Immature natural killer cell (primary cell): ENCODE measurements at places on chromosomes 5 and 9.

GRCh38 chr5:113450462-113450861 is 15.7 kb upstream of the TSSK1B start:
- DNase-seq, result no peak

DNA sequence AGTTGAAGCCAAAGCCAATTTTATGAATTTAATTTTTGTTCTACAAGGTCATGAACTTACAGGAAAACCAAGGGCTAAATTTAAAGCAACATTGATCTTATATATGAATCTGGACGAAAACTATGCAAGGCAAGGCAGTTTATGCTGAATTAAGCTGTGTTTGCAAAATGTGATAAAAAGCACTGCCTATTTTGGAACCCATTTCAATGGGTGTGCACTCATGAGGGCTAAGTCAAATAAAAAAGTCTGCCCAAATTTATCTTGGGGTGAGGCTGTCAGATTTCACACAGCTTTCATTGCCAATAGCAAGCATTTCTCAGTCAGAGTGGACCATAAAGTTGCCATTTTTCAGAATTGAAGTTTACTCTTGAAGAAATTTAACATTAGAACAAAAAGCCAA is 199.9 kb downstream of the LURAP1L start:
- DNase-seq, result no peak

DNA sequence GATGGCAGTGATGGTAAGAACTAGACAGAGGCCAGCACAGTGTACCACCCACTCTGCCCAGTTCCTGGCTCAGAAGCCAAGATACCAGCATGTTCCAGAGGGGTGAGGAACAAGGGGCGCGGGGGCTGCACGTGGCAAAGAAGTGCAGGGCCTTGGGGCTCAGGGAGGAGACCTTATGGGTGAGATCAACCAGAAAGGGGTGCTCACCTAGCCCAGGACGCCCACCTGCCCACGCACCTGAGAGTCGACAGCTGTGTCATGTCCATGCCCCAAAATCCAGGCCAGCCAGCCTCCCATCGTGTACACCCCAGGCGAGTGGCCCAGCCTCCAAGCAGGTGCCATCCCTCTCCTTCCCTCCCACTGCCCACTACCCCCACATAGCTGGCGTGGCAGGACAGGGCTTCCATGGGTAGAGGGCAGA is 34.9 kb downstream of the BICD2 start:
- DNase-seq, result no peak

- no peak for DNase-seq
These were observed 208.0 kb downstream of the NR3C1 start for GRCh38 chr5:143195491-143195890.

GRCh38 chr5:57727591-57727990 is 245.0 kb upstream of the ACTBL2 start:
- no peak for DNase-seq

GRCh38 chr9:28317745-28318144 is 744.5 kb upstream of the C9orf72 start:
- no peak for DNase-seq

DNA sequence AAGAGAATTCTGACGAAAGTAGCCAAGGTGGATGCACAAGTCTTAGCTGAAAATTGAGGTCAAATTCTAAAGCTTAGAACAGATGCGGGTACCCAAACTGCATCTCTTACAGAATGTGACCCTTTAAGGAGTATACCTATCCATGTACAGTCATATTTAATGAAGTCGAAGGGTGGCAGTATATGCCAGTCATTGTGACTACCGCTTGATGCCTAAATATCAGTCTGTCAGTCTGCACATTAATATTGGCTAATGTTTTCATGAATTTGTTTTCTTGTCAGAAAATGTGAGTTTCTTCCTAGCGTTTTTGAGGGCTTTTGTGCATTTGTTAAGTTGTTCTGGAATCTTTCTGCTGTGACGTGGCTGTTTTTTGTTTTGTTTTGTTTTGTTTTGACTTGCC is 264.5 kb upstream of the ELAVL2 start:
- no peak for DNase-seq

GRCh38 chr5:149370878-149371277 is 8.2 kb downstream of the IL17B start:
- no peak for DNase-seq

DNA sequence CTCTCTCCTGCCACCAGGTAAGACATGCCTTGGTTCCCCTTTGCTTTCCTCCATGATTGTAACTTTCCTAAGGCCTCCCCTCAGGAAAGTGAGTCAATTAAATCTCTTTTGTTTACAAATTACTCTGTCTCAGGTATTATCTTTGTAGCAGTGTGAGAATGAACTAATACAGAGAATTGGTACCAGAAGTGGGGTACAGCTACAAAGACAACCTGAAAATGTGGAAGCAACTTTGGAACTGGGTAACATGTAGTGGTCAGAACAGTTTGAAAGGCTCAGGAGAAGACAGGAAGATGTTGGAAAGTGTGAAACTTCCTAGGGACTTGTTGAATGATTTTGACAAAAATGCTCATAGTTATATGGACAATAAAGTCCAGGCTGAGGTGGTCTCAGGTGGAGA is 97.2 kb downstream of the FAM170A start:
- no peak for DNase-seq

DNA sequence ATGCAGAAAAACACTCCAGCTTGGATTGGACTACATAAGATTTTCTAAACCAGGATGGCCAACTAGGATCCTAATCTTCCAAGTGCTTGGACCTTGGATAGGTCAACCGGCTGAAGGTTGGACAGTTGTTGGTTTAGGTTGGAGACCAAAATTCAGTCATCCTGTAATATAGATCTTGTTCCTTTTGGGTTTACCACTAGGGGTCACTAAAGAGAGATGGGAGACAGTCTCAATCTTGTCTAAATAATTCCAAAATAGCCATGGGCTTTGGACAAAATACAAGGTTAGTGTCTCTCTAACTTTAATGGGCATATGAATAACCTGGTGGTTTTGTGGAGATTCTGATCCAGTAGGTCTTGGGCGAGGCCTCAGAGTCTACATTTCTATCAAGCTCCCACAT is 148.7 kb upstream of the ERCC6L2 start:
- DNase-seq, result peak; percentile 45

GRCh38 chr9:132589148-132590036 is 7.0 kb downstream of the BARHL1 start:
- no peak for DNase-seq

- DNase-seq, result no peak
These were observed 269.2 kb downstream of the NR3C1 start for GRCh38 chr5:143134269-143134668.

- DNase-seq, result no peak
These were observed 239.6 kb downstream of the FANCC start for GRCh38 chr9:95077766-95078370.

GRCh38 chr9:122076117-122076516 is 17.0 kb downstream of the TTLL11 start:
- no peak for DNase-seq

GRCh38 chr5:33504570-33504969 is 63.8 kb downstream of the TARS1 start:
- no peak for DNase-seq

DNA sequence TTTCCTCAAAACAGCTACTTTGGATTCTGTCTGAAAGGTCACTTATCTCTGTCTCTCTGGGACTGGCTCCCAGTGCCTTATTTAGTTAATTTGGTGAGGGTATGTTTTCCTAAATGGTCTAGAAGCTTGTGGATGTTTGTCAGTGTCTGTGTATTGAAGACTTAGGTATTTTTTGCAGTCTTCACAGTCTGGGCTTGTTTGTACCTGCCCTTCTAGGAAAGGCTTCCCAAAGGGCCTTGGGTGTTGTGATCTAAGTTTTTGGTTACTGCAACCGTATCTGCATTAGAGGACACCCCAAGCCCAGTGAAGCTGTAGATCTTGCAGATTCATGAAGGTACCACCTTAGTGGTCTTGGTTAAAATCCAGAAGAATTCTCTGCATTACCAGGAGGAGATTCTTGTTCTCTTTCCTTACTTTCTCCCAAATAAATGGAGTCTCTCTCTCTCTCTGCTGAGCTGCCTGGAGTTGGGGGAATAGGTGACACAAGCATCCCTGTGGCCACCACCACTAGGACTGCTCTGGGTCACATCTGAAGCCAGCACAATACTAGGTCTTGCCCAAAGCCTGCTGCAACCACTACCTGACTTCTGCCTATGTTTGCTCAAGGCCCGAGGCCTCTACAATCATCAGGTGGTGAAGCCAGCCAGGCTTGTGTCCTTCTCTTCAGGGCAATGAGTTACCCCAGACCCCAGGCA is 17.8 kb upstream of the CCNB1 start:
- DNase-seq, result no peak

DNA sequence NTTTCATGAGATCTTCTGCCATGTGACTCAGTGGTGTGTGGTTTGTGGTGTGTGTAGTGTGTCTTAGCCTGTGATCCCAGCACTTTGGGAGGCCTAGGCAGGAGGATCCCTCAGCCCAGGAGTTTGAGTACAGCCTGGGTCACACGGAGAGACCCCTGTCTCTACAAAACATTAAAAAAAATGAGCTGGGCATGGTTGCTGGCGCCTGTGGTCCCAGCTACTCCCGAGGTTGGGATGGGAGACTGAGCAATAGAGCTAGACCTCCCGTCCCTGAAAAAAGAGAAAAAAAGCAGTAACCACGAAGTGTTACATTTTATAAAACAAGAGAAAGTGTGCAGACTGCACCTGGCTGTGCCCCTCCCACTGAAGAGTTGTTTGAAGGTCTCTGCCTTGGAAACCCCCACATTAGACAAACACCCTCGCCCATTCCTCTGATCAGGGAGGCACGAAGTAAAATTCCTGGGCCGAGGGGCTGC is 21.2 kb upstream of the RNU6ATAC start:
- peak; percentile 59 for DNase-seq

- no peak for DNase-seq
These were observed 325.0 kb downstream of the EDIL3 start for GRCh38 chr5:84059672-84060071.

DNA sequence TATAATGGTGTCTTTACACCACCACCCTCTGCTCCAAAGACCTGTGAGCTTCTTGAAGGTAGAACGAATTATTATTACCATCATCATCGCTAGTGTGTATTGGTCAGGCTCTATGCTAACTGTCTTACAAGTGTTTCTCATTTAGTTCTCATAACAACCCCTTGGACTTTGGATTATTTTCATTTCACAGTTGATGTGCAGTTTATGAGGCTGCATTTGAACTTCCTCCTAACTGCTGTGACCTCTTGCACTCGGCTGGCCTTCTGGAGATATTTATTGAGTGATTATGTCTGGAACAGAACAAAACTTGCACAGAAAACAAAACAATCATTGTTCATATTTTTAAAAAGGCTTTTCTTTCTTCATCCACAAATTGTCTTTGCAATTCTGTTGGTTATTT is 306.3 kb upstream of the SGCD start:
- no peak for DNase-seq

DNA sequence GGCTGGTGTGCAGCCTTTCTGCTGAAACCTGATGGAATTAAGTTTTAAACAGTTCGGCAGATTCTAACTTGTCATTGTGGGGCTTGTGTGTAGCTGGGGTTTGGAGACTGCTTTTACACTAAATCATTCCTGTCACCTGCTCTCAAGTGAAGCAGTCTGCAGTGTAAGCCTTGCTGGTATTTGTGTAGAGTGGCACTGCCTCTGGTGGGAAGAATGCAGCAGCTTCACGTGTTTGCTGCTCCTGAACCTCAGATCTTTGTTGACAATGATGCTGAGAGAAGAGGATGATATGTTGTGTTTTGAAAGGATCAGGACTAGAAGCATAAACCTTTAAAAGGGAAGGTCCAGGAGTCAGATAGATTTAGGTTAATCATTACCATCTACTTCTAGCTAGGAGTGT is 88.1 kb downstream of the KDM4C start:
- no peak for DNase-seq

GRCh38 chr9:124488641-124489210 is 18.5 kb downstream of the NR5A1 start:
- no peak for DNase-seq

DNA sequence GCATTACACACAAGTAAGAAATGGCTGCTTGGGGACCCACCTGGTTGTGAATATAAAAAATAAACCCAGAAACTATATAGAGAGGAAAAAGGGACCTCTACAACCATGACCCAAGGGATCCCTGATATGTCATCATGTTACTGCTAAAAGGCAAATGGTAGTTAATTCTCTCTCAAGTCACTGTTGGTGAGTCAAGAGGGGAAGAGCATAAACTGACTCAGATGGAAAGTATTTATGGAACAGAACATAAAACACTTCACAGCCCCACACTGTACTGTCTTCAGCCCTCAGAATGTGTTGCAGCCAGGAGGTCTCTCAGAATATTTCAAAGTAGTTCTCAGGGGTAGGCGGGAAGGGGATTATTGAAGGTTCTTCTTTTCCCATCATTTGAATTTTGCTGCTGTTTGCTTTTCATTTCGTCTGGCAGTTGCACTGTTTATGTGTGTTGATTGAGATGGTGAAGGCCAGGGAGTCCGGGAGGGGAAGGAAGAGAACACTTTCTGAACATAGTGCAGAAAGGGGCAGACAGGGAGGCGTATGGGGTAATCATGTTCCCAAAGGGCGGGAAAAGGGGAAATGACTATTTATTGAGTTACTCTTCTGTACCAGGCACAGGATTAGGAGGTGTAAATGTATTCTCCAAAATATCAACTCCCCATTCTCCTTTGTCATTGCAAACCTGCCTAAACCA is 85.5 kb downstream of the TEK start:
- no peak for DNase-seq

DNA sequence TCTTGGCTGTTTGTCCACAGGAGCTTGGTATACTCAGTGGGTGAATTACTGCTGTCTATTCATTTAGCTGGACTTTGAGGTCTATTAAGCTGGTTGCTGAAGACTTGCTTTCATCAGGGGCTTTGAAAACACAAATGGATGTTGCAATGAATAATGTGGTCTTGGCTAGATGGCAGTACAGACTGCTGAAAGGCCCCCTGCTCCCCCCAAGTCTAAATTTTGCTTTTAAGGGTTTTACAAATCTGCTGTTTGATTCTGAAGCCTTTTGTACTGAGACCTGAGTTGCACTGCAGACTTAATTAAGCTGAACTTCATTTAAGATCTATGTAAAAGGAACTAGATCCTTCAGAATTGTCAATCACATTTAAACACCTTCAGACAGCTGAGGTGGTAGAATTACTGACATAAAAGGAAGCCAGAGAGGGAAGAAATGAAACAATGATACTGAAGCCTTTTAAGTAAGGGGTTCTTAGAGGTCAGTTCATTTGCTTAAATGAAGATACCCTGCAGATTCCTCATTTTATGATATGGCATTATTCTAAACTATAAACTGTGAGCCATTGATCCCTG is 37.3 kb downstream of the KCTD16 start:
- DNase-seq, result no peak

DNA sequence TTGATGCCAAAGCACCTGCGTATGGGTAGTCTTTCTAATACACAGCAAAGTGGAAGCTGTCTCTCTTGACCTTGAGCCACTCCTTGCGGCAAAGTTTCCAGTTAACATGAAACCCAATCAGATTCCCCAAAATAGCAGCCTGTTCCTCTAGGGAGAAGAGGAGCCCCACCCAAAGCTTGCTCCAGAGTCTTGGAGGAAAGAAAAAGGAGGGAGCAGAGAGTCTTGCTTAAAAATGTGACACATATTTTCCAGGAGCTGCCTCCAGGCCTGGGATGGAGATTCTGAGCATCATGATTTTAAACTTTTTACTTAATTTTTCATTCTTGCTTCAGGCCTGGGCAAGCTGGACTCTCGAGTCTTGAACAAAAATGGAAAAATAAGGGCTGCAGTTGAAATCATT is 223.5 kb upstream of the TNC start:
- DNase-seq, result no peak
